ENCODE measurements at places on chromosomes 4 and X.
A peak's percentile ranks its signal among the peaks of the same experiment; 100 is the strongest.

DNA sequence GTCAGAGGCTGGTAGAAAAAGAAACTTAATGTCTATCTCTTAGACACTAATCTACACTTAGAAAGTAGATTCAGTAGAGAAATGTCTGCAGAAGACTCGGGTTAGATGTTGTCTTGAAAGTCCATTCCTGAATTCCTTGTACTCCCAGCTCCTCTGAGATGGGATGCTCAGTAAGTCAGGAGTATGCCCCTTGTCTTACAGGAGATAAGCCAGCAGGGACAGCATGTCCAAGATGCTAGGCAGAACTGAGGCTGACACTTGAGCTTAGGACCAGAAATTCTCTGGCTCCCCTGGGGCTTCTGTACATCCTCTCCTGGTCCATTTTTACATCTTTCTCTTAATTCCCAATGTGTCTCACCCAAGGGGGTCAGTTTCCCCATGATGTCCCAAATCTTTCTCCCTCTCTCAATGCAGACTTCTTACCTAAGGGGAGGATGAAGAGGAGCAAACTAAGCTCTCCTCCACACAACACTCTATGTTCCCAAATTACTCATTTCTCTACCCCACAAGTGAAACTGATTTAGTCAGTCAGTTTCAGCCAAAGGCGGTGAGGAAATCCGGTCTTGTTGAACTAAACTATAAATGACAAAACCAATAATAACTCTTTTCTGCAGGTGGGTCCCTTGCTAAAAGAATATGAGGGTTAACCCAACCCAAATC, 558.2 kb upstream of the DIPK2B start:
- DNase-seq: no peak

DNA sequence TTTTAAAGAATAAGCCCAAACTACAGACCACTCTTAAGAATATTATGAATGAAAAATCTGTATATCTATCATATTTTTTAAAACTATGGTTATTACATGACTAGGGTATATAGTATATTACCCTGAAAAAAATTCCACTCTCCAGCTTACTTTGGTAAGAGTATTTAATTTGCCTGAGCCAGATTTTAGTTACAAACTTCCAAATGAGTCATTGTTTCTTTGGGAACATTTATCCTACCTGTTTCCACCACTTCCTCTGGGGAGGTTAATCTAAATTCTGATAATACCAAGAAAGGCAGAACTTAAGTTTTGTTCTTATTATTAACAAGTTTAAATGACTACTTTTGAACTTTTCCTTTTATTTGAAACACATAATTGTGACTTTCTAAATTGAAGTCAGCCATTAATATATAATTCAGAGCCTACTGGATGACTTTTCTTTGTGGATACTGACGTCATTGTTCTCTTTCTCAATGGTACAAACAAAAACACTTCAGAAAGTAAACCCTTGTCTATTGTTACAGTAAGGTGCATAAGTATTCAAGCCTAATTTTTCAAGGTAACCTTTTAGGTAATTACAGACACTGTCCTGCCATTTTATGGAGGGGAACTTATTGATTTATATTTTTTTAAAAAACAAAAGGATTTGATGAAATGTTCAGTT, 135.6 kb upstream of the TLL1 start:
- no peak for DNase-seq

- DNase-seq: no peak
These were observed 294.1 kb downstream of the GBA3 start for GRCh38 chr4:22986881-22987280.

- DNase-seq: peak; percentile 6
These were observed 120.3 kb downstream of the RASL11B start for GRCh38 chr4:52982255-52982945.

- no peak for DNase-seq
These were observed 393.0 kb downstream of the PPP1R2C start for GRCh38 chrX:42384956-42385355.

- peak; percentile 55 for DNase-seq
These were observed 7.2 kb downstream of the GSTCD start for GRCh38 chr4:105715692-105716278.

DNA sequence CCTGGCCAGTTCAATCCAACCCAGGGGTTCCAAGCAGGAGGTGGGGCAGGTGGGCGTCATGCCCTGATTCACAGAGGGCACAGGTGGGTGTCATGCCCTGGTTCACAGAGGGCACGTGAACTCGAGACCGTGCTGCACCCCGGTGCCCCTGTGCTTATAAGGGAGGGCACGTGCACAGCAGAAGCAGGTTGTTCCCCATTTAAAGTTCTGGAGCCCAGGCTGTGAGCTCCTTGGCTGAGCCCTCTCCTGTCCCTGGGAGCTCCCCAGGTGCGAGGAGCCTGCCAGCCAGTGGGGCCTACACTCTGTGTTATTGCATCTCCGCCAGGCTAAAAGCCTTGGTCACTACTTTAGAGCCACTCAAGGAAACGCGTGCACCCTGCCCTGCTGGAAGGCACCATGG, 3.2 kb upstream of the CPZ start:
- no peak for DNase-seq

DNA sequence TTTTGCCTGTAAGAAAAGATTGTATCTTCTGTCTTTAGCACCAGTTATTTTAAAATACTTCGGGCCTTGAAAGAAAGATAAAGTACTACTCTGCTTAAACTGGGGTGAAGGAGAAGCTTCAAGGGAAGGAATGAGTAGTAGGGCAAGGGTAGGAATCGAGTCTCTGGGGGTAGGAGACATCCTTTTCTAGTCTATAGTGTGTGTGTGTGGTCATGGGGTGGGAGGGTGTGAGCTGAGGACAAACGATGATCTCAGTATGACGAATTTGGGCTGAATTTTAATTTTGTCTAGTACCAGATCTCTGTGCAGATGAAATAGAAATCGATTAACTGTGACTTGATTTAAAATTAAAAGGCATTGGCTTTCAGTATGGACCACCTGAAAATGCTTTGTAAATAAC, 3.3 kb upstream of the MYOZ2 start:
- DNase-seq: no peak

DNA sequence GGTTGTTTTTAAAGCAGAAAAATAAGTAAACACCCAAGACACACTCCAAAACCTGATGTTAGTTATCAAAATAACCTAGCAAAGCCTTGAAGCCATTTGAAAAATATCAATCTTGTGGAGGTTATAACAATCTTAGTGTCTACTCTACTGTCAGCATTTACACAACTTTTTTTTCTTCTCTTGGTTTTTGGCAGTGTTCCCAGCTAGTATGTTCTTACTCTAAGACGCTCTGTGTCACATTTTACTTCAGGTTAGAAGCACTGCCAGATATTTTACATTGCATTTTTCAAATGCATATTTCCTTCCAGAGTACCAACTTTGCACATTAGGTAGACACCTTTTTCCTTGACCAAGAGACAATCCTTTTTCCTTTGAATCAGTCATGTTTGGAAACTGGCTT, 114.0 kb upstream of the INPP4B start:
- no peak for DNase-seq

GRCh38 chr4:27148211-27148895, 287.7 kb downstream of the STIM2 start:
- DNase-seq: no peak

GRCh38 chr4:113825272-113825671, 63.7 kb upstream of the CAMK2D start:
- no peak for DNase-seq

- no peak for DNase-seq
These were observed 9.1 kb downstream of the LNX1 start for GRCh38 chr4:53582194-53582593.

DNA sequence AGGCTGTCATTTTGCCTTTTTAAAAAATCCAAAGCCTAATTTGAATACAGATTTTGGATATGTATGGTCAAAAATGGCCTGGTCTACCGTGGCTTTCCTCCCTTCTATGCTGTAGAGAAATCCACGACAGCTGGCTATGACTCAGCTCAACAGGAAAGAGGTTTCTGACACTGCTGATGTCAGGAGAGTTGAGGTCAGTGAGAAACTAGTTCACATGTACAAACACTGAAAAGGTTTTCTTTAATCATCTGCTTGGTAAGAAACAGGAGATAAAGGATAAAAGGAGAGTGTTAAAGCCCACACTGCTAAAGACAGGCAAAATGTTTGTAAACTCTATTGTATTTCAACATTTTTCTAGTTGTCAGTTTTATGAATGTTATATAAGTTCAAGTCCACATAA, 113.9 kb downstream of the NYX start:
- no peak for DNase-seq

DNA sequence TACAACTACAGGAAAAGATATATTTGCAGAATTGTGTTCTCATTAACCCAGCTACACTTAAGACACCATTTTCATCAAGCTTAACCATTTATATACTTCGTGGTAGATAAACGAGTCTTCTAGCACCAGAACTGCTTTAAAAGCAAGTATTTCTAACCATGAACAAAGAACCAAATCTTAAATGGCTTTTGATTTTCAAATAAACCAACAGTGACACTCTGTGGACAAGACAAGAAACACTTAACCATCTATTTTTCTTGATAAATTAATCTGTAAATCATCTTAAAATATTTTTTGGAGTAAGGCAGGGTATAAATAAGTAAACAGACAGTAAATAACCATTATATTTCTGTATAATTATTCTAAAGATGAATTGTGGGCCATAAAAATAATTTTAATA, 10.2 kb downstream of the BEND2 start:
- DNase-seq: peak; percentile 0

GRCh38 chr4:133178956-133179355, 29.9 kb downstream of the PCDH10 start:
- no peak for DNase-seq

- DNase-seq: no peak
These were observed 114.0 kb downstream of the FHIP1A start for GRCh38 chr4:151522866-151523519.

DNA sequence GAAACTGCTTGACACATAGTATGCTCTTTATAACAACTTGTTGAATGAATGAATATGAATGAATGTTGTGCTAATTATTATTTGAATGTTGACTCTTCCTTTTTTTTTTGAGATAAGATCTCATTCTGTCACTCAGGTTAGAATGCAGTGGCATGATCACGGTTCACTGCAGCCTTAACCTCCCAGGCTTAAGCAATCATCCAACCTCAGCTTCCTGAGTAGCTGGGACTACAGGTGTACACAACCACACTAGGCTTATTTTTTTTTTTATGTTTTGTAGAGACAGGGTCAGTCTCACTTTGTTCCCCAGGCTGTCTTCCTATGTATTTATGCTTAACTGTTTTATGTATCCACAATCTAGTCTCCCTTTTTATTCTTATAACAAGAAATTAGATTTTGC, 114.7 kb upstream of the WDFY3 start:
- no peak for DNase-seq

DNA sequence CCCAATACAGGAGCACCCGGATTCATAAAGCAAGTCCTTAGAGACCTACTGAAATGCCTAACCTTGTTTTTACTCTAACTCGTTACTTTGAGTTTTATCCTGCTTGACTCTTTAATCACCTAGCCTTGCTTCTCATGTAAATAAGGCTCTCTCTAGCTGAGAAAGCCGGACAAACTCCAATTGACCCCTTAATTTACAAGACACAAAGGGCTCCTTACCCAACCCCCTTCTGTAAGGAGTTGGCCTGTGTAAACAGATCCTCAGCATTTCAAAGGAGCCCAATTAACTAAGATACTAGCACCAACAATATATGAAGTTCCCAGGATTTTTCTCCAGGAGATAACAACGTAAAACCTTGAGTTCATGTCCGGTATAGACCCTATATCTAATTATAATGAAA, 61.7 kb downstream of the CT47B1 start:
- no peak for DNase-seq

- DNase-seq: no peak
These were observed 52.6 kb upstream of the AGA start for GRCh38 chr4:177494791-177495190.

DNA sequence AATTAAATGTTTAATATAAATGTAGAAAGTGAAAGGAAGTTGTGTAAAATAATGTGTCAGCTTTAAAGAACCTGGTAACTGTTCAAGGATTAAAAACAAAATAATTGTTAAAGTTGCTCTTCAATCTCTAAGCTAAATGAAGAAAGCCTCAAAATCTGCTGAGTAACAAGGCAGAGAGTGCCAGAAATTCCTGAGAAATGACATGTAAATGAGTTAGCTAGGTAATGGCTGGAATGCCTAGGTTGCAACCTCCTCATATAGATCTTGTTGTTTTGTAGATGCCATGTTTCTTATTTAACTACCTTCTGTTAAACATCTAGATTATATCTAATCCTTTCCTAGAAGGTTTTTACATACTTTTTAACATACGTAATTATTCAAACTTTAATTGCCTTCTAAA, 763.6 kb upstream of the AGA start:
- no peak for DNase-seq

GRCh38 chr4:92599044-92599443, 295.3 kb downstream of the GRID2 start:
- no peak for DNase-seq
